ENCODE measurements at places on chromosomes 16 and 17. TPM values are rescaled to one million over a fixed set of nuclear protein-coding genes. Genes with fewer than 3 reads are reported as not detected.

DNA sequence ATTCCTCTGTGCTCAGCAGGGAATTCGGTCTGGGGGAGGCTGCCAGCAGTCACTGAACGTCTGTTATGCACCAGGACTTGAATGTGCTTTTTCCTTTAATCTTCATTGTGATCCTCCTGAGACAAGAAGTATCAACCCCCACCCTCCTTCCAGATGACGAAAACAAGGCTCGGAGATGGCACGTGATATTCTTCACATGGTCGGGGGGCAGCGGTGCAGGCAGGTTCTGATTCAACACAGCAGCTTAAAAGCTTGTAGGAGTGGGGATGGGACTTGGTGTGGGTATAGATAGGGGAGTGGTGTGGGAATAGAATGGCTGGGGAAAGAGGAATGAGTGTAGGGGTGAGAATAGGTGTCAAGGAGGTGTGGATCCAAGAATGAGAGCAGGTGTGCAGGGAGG is 6.4 kb downstream of the NECAB2 start:
- DNase-seq: no peak

DNA sequence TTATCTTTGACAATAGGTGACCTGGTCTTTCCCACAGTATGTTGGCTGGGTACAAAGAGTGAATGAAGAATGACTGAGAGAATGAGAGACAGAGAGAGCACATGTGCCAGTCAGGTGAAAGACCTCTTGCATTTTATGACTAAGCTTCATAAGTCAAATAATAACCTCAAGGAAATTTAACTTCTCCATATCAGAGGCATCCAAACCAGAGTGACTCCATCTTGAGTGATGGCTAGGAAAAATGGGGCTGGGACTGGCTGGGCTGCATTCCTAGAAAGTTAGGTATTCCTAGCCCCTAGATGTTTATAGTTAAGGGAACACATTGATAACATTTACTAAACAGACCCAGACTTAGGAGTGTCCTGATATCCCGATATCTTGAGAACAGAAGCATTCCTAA is 3.9 kb upstream of the RBL2 start:
- DNase-seq: no peak

DNA sequence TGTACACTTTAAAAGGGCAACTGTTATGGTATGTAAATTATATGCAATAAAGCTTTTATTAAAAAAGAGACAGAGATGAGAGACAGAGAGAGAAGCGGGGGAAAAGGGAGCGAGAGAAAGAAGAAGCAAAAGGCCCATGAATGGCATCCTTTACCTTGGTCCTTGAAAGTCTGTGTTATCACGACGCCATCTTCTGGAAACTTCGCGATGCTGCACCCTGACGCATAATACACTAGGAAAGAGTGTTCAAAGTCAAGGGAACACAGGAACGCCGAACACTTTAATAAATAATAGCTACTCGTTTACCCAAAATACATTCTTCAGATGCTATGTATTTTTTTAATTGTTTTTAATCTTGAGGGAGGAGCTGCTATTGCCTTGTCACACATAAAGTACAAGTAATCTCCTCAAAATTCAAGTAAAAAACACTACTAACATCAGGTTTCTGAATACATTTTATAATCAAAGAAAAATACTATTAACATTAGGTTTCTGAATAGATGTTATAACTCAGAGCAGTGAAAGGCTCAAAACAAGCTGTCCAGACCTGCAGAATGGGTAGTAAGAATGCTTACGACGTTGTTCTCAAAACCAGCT is 23.0 kb upstream of the SLC38A8 start:
- peak; percentile 58 for DNase-seq

GRCh38 chr17:11720816-11721215 is 122.5 kb downstream of the DNAH9 start:
- DNase-seq: no peak

- no peak for DNase-seq
Observed at GRCh38 chr16:80993834-80994233, 12.9 kb downstream of the CMC2 start.

DNA sequence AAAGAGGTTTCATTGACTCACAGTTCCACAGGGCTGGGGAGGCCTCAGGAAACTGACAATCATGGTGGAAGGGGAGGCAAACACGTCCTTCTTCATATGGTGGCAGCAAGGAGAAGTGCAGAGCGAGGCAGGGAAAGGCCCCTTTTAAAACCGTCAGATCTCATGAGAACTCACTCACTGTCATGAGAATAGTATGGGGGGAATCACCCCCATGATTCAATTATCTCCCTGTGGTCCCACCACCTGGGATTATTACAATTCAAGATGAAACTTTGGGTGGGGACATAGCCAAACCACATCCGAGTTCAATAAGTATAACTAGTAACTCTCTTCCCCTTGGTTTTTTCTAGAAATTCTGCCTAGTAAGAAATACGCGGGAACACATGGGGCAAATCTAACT is 94.9 kb downstream of the AXIN2 start:
- no peak for DNase-seq

- DNase-seq: no peak
Observed at GRCh38 chr16:54822492-54822891, 108.2 kb upstream of the IRX5 start.

- DNase-seq: no peak
Observed at GRCh38 chr17:2138318-2138717, 83.4 kb downstream of the HIC1 start.

GRCh38 chr17:49401971-49402611 is 12.6 kb downstream of the PHB1 start:
- DNase-seq: no peak

Gene SEC14L5
- total RNA-seq: not detected

GRCh38 chr17:82399041-82399441 is 19.1 kb upstream of the HEXD start:
- DNase-seq: no peak

- no peak for DNase-seq
Observed at GRCh38 chr16:61862221-61863155, 173.8 kb downstream of the CDH8 start.

Gene NECAB2
- total RNA-seq: not detected

DNA sequence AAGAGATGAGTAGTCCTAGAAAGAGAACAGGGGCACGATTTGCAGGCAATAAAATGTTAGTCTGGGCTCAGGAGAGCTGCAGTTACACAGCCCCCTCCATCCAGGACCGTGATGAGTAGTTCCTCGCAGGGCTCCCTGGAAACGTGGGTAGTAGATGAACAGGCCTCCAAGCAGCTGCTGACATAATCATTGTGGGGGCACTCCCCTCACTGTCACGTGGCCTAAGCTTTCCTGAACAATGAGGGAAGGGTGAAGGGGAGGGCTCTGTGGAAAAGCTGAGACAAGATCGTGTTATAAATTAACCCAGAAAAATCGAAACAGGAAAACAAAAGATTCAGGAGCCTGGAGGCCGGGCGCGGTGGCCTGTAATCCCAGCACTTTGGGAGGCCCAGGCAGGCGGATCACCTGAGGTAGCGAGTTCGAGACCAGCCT is 1.3 kb upstream of the PER1 start:
- DNase-seq: no peak

Gene PMFBP1
- 1.0 TPM for total RNA-seq

Gene BCAS3
- 47.9 TPM for total RNA-seq

GRCh38 chr16:11791144-11791828 is 5.8 kb downstream of the ZC3H7A start:
- DNase-seq: no peak

GRCh38 chr16:79089735-79090284 is 510.7 kb downstream of the MAF start:
- DNase-seq: no peak

DNA sequence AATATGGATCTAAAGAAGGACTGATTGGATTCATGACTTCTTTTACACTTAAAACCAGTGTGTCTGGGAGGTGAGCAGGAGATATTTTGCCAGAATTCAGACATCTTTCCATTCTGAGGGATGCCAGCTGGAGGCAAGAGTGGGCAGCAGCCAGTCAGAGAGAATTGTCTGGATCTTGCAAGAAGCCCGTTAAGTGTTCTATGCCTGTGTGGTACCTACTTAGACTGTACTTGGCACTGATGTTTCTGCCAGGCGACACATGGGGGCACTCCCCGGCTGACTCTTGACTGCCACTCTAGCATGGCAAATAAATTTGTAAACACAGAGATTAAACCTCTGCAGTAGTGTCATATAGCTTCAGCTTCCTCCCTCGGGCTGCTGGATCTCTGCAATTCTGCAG is 247.7 kb downstream of the UTP18 start:
- DNase-seq: no peak

DNA sequence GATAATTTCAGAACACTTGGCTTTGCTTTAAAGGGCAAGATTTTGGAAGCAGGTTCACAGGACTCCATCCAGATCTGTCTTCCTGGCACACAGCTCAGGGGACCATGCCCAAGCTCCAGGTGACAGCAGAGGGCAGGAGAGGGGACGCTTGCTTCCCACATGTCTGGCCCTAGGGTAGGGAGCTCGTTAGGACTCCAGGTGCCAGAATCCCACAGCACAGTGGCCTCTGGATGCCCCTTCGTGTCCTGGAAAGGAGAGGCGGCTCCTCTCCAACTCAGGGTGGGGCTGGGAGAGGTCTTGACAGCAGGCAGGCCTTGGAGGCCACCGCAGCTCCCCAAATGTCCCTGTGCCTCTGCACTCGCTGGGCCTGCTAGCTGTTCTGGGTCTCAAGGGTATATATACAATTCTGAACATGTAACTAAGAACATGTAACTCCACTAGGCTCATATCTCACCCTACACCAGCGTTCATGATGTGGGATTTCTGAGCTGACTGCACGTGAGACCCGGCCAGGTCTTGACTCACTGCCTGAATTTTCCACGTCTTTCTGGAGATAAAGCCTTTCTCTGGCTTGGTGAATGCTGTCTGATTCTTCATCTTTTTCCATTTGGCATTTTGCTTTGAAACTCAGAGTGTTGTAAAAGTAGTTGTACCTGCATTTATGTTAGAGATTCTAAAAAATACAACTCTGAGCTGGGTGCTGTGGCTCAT is 52.8 kb downstream of the MARCHF10 start:
- DNase-seq: no peak

Gene RSKR
- 11.6 TPM for total RNA-seq

- peak; percentile 74 for DNase-seq
Observed at GRCh38 chr16:56986361-56986760, 3.0 kb upstream of the NLRC5 start.

Gene CIBAR2
- total RNA-seq: not detected

GRCh38 chr16:27685807-27686206 is 135.9 kb downstream of the KATNIP start:
- DNase-seq: no peak

DNA sequence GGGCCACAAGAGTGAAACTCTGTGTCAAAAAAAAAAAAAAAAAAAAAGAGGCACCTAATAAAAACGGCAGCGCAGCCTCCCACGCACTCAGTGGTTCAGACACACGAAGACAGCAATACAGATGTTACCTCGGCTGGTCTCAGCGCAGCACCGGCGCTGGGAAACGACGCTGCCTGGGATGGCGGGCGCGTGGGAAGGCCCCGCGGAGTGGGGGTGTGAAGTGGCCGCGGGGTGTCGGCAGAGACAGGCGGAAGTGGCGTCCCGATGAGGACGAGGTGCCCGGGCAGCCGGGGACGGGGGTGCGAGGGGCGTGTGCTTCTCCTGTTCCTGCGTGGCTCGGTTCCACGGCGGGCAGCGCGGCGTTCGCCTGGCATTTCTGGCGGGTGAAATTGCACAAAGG is 179.4 kb downstream of the BANP start:
- no peak for DNase-seq

DNA sequence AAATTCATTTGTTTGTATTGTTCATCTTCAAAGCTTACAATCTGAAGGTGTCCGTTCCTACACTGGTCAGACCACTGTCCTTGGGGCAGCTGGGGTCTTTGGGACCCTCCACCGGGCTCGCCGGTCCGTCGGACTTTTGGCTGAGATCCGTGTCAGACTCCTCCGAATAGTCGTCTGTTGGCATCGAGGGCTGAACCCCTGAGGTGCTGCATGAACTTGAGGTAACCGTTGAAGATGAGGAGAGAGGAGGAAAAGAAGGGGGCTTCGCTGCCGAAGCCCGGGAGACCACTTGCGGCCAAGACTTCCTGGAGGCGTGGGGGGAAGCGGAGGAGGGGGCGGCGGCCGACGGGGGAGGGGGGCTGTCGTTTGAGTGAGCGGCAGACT is 260.8 kb downstream of the ZFHX3 start:
- peak; percentile 72 for DNase-seq

DNA sequence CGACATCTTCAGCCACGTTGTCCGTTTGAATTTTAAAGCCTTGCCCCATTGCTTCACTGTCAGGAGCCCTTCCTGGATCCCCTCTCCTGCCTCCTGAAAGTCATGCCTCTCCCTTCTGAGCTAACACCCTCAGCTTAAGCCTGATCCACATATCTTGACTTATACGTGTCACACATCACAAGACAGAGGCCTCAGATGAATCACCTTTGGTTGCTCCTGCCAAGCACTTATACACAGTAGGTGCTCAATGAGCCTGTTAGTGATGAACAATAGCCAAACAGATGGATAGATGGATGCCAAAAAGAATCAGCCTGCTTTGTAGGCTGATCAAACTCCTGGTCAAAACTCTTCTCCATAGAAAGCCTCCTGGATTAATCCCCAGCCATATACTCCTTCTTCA is 31.8 kb downstream of the PITPNM3 start:
- no peak for DNase-seq

- DNase-seq: no peak
Observed at GRCh38 chr17:48368352-48368908, 61.6 kb downstream of the SKAP1 start.

GRCh38 chr17:44722254-44722653 is 13.8 kb downstream of the DBF4B start:
- no peak for DNase-seq

- no peak for DNase-seq
Observed at GRCh38 chr16:6081320-6081976, 983.9 kb upstream of the EEF2KMT start.

DNA sequence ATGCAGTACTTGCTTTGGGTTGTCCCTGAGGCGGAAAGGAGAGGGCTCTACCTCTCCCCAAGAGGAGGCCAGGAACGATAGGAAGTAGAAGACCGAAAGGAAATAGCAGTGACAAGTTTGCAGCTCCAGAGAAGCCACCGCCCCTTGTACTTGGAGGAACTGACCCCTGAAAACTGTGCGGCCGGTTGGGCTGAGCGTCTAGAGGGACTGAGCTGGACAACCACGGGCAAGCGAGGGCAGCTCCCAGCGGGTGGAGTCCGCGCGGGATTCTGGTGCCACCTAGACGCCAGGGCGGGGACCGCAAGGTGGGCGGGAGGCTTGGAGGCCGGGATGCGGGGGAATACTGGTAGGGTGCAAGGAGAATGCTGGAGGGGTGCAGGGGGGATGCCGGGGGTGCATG is 1.3 kb upstream of the SLC6A4 start:
- peak; percentile 80 for DNase-seq

DNA sequence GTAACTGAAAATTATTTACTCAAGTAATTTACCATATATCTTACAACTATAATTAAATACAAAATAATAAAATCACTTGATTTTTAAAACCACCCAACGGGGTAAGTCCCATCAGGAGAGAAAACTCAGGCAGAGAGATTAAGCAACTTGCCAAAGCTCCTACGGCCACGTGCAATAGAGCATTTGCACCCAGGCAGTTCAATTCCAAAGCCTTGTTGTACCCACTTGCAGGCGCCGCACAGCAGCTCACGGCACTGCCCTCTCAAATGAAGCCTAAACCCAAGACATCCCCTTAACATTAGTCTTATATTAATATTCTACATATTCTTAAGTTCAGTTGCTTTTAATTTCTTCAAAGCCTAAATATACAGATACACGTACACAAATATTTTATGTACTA is 75.7 kb downstream of the SPAG9 start:
- DNase-seq: no peak
